ENCODE measurements at places on chromosomes 5 and 9.

DNA sequence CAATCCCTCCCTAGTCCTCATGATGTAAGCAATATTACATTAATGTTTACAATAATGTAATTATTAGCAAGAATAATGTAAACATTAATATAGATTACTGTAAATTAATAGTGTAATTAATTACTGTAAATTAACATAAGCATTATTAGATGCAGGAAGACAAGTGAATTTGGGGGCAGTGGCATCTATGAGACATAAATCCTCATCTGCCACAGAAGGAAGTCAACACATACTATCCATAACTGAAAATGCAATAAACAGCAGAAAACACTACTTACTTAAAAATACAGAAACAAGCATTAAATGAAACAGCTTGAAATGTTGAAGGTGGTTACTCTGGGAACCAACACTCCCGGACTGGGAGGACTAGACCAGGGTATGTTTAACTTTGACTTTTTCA is 685 bp upstream of the NIPSNAP3A start:
- DNase-seq: no peak

DNA sequence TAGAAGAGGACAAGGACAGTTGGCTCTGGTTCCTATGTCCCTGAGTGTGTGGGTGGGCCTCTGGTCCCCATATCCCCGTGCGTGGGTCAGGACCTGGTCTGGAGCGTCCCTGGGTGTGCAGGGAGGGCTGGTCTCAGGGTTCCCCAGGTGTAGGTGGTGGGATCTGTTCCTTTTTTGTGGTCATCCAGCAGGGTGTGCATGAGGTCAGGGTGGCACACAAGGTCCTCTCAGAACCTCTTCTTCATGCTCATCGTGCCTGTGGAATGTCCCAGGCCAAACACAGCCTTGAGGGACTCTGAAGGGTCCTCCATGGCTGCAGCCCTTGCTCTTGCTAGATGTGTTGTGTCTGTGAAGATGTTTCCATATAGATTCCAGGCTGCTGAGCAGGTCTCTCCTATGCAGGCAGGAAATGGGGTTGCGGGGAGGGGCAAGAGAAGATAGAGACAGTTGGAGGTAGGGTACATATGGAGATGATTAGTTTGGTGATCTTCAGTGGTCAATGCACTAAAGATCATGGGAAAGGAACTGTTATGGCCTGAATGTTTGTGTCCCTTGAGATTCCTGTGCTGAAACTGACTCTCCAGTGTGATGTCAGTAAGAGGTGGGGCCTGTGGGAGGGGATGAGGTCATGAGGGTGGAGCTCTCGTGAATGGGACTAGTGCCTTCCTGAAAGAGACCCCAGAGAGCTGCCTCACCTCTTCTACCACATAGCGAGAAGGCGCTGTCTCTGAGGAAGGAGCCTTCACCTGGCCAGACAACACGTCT is 53.1 kb downstream of the NXNL2 start:
- no peak for DNase-seq

- no peak for DNase-seq
Measured at GRCh38 chr5:32454821-32455220, 10.3 kb upstream of the ZFR start.

GRCh38 chr9:92763721-92764380 is 782 bp downstream of the BICD2 start:
- peak; percentile 34 for DNase-seq

DNA sequence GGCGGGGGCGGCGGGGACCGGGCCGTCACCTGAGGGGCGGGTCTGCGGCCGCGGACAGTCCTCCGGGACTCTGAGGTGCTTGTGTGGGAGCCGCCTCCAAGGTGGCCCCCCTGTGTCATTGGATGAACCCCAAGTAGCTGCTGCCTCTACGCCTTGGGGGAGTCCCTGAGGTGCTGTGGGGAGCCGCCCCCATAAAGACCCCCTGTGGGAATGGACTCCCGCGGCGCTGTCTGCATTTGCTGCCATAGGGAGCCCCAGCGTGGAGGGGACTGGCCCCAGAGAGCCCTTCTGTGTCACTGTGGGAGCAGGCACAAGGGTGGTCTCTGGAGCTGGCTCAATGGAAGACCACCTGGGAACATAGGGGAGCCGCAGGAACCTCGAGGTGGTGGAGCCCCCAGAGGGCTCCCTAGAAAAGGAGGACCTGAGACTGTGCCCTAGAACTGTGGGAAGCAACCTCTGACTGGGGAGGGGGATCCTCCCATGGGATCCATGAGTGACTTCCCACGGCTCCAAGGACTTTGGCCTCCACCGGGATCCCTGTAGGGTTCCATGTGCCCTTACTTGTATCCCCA is 412 bp downstream of the PHF24 start:
- DNase-seq: no peak

- DNase-seq: no peak
Measured at GRCh38 chr5:95317687-95318086, 32.8 kb upstream of the MCTP1 start.

DNA sequence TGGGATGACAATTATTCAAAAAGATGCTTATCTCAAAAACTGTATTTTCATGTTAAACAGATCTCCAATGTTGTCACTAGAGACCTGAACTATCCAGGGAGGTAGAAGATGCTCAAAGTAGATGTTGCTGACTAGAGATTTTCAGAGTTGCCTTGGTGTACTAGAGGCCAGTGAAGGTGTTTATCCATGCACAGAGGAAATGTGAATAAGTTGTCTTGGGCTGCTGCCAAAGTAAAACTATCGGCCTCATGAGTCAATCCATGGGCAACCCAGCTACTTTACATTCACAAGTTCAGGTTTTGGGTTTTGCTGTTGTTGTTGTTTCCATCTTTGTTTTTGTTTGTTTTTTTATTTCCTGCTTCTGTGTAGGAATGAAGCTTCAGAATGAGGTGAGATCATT is 141.1 kb upstream of the RANBP3L start:
- no peak for DNase-seq

DNA sequence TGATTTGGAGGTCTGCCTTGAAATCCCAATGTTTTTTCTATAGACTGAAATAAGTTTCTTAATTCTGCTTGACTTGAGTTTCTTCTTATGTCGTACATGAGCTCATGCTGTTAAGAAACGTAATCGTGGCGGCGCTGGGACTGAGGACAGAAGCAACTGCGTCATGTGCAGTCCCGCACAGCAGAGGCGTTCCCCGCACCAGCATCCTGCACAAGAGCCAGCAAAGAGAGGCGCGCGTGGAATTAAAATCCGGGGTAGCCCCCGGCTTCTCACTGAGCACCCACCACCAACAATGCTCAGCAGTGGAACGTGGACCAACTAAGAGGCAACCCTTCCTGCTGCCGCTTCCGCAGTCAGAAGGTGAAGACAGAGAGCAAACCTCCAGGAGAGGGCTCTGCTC is 496.2 kb upstream of the ADAMTS16 start:
- no peak for DNase-seq

DNA sequence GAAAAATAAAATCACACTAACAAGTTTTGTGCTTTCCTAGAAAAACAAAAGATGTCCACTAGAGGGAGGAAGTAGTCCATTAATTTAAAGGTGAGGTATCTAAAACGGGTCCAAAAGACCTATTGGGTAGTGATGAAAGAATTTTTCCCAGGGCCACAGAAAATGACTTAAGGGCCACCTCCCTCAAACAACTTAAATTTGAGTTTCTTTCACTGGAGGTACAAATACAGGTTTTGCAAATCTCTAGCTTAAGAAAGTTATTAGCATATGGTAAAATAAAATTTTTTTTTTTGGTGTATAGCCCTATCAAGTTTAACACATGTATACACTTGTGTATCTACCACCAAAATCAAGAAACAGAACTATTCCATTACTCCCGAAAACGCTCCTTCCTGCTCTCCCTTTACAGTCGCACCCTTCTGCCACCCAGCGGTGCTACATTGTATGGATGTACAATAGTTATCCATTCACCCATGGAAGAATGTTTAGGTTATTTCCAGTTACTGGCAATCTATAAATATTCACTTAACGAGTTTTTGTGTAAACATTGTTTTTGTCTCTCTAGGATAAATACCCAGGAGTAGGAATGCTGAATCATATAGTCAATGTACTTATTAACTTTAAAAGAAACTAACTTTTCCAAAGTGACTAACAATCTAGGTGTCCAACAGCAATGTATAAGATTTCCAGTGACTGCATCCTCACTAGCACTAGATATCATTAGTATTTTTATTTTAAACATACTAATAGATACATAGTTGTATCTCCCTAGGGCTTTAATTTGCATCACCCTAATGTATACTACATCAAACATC is 21.9 kb downstream of the DEPDC1B start:
- no peak for DNase-seq

DNA sequence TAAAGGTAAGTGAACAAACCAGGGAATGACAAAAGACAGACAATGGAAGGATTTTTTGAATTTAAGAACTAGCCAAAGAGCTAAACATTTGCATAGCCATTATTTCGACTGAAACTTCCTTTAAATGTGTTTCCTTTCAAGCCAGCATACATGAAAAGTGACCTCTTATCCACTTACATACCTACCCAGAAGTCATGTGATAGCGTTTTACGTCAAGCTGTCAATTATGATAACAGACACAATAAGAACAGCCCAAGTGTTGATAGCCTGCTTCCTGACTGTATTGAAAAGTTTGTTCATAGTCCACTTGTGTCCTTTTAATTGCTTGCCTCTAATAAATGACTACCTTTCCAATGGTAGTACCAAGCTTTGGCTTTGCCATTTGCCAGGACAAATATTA is 206.0 kb downstream of the NFIB start:
- no peak for DNase-seq

DNA sequence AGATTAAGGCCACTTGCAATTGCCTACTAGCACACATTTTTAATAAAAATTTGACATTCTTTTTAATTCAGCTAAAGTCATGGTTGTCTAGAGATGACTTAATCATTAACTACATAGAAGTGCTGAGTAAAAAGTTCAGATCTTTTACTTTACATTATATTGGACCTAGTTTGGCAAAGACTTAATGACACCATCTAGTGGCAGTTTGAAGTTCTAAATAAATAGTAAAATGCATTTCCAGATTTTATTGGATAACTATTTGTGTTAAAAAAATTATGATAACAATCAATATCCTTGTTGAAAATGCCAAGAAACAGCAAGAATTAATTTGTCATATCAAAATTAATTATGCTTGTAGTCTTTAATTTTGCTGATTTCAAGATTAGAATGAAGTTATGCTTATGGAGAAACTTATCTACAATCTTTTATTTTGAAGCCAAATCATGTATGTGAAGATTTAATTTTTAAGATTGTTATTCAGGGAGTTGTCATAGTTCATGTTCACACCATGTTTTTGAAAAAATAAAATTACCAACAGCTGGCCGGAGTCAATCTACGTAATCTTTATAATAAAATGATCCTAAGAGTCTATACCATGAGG is 69.6 kb upstream of the PJA2 start:
- no peak for DNase-seq

GRCh38 chr9:123033864-123034601 is 566 bp downstream of the GPR21 start:
- peak; percentile 3 for DNase-seq

DNA sequence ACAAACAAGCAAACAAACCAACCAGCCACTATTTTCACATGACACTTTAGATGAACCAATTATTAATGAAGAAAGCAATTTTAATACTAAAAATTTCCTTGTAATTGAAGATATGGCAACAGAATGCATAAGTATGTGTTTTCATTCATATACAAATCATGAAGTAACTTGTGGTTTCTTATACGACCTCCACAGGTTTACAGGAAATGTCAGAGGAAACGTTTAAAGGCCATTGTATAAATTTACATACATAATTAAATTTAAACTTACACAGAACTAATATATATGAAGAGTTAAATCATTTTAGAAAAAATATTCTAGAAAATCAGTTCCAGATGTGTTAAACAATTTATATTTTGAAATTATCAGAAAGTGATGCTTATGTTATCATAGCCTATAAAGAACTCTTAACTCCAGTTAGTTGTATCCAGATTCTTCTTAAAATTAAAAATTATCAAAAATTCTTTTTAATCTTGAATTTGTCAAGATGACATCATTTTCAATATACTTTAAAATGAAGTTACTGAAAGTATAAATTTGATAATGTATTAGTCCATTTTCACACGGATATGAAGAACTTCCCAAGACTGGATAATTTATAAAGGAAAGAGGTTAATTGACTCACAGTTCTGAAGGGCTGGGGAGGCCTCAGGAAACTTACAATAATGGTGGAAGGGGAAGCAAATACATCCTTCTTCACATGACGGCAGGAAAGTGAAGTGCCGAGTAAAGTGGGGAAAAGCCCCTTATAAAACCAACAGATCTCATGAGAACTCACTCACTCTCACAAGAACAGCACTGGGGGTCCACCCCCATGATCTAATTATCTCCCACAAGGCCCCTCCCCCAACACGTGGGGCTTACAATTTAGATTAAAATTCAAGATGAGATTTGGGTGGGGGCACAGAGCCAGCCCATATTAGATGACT is 192.0 kb downstream of the PIK3R1 start:
- no peak for DNase-seq

GRCh38 chr9:111348821-111349271 is 18.8 kb upstream of the OR2K2 start:
- DNase-seq: no peak

- no peak for DNase-seq
Measured at GRCh38 chr5:143433670-143434069, 30.2 kb upstream of the NR3C1 start.

DNA sequence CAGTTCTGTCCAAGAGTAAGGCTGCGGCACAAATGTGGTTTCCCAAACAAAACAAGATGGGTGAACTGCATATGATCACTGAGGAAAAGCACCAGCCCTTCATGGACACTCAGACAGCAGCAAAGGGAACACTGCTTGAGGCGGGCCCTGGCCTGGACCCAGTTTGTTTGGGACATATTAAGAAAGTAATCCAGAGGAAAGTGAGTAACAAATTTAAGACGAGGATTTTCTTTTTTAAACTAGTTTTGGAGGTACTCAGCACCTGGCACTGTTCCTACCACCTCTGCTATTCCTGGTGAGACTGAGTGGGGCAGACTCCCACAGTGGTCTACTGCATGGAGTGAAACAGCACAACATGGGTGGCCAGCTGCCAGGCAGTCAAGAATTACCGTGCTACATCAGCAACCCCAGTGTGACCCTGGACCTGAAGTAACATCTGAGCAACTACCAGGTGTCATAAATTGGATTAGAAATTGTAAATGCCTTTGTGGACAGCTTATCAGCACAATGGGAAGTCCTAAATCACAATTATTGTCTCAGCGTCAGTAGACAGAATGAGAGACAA is 28.5 kb downstream of the P4HA2 start:
- DNase-seq: no peak

DNA sequence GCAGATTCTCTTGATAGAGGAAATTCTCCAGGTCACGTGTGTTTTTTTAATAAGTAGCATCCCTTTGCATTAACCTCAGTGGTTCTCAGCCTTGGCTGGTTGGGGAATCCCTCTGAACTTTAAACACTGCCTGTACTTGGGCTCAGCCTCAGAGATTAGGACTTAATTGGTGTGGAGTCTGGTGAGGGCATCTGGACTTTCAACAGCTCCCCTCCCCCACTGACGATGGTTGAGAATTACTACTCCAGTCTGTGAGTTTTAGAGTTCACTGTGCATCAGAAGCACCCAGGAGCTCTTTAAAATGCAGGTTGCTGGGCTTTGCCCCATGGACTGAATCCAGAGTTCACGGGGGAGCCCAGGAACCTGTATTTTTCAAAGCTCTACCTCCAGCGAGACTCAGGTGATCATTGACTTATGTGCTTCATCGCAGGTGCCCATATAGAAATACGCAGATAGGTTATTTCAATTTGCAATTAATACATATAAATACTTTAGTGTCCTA is 71.4 kb downstream of the DAPK1 start:
- DNase-seq: no peak

Data from activated gamma-delta T cell treated with Interleukin-2 at 50 U/mL for 16 hours (primary cell).